Activated CD4-positive, alpha-beta T cell treated with anti-CD3 and anti-CD28 coated beads, Interleukin-2, amount 50 U/mL, for 48 hours (primary cell): ENCODE measurements at places on chromosomes 6 and 20.

GRCh38 chr6:35811699-35811995, 6.5 kb downstream of the LHFPL5 start:
- DNase-seq: no peak

- no peak for DNase-seq
These were observed 114.3 kb upstream of the DST start for GRCh38 chr6:56756791-56757587.

- DNase-seq: no peak
These were observed 21.3 kb downstream of the BLTP3A start for GRCh38 chr6:34813028-34813713.

- DNase-seq: no peak
These were observed 44.6 kb upstream of the HDDC2 start for GRCh38 chr6:125346201-125346925.

DNA sequence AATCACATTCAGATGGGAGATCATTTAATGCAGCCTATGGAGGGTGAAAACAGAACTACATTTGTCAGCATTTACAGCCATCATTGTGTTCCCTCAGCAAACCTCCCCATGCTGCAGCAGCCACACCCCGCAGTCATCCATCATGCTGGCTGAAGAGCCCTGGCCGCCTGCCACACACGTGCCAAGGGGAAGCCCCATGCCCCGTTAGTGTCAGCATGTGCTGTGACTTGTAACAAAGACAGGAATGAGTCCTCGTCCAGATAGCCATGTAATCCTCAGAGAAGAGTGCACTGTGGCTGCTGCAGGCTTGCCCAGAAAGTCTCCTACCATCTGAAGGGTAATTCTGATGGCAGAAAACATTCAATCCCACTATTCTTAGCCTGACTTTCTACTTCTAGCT, 1097.8 kb downstream of the KIF16B start:
- DNase-seq: no peak

GRCh38 chr20:11018668-11019170, 344.9 kb upstream of the JAG1 start:
- no peak for DNase-seq
